ENCODE measurements at places on chromosomes 2 and 18.

DNA sequence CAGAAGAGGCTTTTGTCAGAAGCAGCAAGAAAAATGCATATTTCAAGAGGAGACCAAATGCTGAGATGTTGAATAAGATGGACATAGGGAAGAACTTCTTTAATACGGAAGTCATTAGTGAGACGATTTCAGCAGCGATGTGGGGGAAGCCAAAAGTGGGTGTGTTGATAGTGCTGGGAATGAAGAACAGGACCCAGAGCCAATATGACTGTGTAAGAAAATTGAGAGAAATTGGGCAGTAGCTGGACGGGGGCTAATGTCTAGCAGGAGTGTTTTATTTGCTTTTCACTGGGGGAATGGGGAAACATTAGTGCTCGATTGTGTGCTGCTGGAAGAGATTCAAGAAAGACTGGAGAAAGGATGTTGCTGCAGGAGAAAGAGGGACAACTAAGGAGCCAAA is 788.7 kb upstream of the KLHL29 start:
- DNase-seq = no peak

DNA sequence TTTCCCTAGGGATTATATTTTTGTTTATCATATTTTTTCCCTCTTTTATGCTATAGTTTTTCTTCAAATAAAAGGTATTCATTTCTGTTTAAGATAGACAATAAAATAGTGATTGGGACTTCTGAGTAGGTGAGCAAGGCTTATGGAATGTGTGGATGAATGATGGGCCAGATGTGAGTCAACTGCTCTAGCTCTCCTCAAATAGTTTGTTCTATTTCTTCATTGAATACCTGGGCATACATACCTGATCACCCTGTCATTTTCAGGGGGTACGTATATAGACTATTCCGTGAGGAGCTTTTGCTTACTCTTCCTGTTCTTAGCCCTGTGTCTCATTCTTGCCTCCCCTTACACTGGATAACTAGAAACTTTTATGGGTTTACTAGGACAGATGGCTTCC is 41.9 kb downstream of the BABAM2 start:
- no peak for DNase-seq

- DNase-seq = no peak
Observed at GRCh38 chr2:143564419-143564818, 435.2 kb downstream of the ARHGAP15 start.

GRCh38 chr2:185833864-185834263 is 95.3 kb downstream of the FSIP2 start:
- DNase-seq = no peak

DNA sequence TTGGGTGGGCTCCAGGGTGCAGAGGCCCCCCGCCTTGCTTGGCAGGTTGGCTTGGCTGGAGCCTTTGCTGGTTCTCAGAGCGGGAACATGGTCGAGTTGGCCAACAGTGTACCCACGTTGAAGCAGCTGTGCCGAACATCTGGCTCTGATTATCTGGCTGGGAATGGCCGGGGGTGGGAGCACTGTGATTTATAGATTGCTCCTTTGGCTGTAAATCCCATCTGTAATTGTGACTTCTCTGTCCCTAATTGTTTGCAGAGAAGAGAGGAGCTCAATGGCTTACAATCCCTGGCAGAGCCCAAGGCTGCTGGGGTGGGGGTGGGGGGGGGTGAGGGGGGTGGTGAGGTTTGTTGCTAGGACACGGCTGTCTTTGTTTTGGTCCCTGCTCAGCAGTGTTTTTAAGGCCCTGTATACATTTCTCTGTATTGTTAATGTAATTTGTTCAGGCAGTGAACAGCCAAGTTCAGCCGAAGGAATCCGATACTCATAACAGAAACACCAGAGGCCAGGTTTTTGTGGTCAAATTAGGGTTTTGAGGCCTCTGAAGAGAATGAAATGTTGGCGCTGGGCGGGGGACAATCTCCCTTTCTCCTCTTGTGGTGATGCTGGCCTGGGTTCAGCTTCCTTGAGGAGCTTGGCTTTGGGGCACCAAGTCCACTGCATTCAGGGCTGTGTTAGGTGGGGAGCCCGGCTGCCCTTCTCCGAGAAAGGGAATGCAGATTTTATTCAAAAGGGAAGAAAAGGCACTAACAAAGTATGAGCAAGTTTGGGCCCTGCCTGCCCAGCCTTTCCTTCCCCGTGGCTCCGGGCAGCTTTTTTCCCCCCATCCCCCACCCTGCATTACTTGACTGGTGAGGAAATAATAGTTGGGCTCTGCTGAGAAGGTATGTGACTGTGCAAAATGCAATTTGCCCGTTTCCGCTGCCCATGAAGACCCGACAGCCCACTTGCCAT is 82.5 kb downstream of the TCF7L1 start:
- DNase-seq = no peak

DNA sequence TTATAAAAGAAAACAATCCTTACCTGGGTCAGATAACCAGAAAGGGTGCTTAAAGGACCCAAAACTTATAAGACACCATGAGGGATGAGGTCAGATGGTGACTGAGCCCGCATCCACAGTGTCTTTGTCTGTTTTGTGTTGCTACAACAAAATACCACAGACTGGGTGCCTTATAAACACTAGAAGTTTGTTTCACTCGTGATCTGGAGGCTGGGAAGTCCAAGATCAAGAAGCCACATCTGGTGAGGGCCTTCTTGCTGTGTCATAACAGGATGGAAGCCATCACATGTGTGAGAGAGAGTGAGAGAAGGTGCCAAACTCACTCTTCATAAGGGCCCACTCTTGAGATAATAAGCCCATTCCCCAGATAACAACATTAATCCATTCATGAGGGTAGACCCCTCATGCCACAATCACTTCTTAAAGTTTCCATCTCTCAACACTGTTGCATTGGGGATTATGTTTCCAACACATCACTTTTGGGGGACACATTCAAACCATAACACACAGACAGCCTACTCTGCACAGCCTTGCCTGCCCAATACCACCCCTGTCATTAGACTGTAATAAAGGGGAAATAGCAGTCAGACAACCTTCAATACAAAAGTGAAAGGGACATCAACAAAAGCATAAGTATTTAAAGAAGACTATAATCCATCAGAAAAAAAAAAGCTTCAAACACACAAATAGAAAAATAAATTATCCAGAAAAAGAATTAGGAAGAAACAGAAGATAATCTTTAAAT is 249.8 kb downstream of the ANAPC1 start:
- DNase-seq = no peak

- no peak for DNase-seq
Observed at GRCh38 chr2:8298783-8299182, 383.1 kb upstream of the ID2 start.

GRCh38 chr2:232491139-232491780 is 3.6 kb upstream of the ECEL1 start:
- DNase-seq = no peak

DNA sequence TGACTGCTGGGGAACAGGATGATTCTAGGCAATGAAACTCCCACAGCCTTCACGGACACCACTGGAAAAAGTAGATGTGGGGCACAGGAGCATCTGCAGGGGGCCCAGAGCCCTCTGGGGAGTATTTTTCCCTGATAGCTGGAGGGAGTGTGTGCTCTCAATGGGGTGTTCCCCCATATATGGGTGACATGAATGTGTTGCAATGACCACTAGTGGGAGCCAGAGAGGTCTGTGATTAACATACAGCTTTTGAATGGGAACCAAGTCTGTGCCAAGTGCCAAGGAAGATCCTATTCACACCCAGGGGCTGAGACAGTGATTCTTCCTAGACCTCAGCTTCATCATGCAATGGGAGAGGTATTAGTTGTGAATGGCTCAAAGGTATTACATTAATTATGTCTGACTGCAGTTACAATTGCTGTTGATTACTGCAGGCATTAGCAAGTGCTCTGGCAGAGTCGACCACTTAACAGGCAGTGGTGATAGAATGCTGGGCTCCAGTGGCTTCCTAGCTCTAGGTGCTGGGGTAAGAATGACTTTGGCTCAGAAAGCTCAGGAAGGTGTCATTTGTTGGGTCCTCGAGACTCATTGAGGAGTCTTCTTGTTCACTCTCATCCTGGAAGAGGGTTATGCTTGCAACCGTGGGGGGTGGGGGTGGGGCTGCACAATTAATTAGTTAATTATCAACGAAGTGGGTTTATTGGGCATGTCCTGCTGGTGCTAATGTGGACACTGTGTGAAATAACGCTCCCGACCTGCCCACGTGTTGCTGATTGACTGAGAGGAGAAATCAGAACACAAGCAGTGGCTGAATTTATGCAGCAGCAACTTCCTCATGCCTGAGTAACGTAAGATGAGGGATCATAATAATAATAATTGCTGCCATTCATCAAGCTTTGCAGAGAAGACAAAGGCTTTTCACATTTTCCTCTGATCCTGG is 194.1 kb downstream of the CLIP4 start:
- DNase-seq = peak; percentile 30

GRCh38 chr2:112055730-112056625 is 909 bp downstream of the TMEM87B start:
- DNase-seq = no peak

- no peak for DNase-seq
Observed at GRCh38 chr2:176098366-176099158, 1.0 kb upstream of the HOXD12 start.

GRCh38 chr2:65390134-65390533 is 42.3 kb downstream of the SPRED2 start:
- DNase-seq = no peak

DNA sequence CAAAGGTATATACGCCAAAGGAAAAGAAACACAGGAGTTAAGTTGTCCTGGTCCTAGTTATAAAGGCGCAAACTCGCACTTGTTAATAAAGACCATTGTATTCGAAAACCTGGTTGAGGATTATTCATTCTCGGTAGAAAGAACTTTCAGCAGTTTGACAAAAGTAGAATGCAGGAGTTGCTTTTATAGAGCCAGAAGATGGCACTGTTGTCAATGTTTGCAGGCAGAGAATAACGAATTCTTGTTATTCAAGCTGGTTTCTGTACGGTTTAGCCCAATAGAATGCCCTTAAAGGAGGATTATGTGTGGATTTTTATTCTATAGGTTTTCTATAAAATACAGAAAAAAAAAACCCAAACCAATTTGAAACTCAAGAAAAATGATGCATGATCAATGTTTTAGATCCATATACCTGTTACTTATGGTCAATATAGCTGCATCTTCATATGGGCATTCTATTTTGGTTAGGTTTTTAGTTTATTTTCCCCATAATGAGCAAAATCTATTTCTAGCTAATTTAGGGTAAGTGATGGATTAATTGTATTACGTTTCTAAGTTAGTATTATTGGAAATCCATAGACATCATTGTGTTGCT is 510.3 kb downstream of the PLCL1 start:
- no peak for DNase-seq

DNA sequence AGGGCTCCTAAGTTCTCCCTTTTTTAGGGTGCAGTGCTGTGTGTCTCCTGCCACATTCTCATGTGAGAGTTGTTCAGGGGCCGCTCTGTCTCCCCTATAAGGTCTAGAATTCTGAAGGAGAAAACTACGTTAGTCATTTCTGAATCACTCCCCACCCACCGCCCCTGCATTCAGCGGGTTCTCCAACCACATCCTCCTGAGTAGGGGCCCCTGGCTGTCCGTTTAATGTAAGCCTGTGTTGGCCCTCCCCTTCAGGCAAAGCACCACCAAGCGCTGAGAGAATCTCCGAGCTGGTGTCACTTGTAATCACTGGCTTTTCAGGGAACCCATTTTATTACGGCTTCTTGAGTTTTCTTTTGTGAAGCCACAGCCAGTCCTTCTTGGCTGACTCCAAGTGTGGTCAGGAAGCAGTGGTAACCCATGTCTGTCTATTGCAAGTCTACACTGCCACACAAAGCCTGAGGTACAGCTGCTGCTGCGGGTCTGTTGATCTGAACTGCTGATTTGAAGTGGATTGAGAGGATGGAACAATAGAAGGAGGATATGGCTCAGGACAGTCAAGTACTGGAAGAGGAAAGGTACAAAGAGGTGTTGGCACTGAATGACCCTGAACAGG is 16.9 kb downstream of the LCT start:
- DNase-seq = peak; percentile 45

DNA sequence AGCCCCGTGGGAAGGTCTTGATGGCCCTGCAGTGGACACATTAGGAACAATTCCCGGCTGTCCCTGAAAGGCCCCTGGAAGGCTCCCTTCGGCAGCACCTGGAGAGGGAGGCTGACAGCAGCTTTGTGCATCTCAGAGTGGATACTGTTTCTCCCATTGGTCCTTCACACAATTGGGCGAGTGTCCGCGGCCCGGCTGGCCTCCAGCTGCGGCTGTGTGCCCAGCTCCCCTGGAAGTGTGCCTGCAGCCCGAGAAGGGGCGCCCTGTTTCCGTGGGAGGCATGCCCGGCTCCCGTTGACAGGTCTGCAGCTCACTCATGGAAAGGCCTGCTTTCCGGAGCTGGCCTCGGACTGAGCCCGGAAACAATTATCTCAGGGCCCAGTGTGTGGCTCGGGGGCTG is 103.7 kb downstream of the LPIN1 start:
- no peak for DNase-seq

DNA sequence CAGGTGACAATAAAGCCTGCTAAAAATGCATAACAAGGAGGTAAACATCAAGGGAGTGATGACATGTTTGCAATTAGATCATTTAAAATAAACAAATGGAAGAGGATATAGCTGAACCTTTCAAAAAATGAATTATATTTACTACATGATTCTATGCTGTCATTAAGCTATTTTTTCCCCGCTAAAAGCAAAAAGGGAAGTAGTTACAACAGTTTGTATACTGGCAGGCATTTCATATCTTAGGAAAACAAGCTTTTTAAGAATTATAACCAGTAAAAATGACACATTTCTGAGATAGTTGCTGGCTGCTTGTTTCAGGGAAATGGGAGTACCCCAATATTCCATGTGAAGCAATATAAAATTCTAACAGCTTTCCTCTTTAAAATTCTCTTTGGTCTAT is 89.1 kb upstream of the ITGB6 start:
- no peak for DNase-seq

GRCh38 chr2:201939453-201939941 is 94.2 kb upstream of the FZD7 start:
- no peak for DNase-seq

DNA sequence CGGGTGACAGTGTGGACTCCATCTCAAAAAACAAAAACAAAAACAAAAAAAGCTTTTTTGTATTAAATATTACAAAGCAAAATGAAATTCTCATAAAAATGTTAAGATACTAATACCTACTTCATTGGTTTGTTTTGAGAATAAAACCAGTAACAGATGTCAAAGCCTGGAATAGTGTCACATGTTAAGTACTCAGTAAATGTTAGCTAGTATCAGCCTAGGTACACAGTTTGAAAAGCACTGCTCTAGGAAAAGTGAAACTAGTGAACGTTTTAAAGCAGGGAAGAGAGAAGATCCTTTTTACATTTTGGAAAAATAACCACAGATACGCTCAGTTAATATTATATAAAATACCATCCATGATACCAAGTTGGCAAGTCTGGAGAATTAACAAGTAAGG is 37.1 kb upstream of the ADAM17 start:
- DNase-seq = no peak

GRCh38 chr18:71324356-71324755 is 1035.5 kb downstream of the SOCS6 start:
- no peak for DNase-seq
